A172 (cell line): ENCODE measurements at places on chromosomes 6 and 20. TPM values are rescaled to one million over a fixed set of nuclear protein-coding genes. Genes with fewer than 3 reads are reported as not detected.
A peak's percentile ranks its signal among the peaks of the same experiment; 100 is the strongest.

Gene TRAPPC3L
- not detected in 2 replicates for total RNA-seq

GRCh38 chr6:111750753-111751673 is 122.2 kb downstream of the FYN start:
- no peak for DNase-seq

DNA sequence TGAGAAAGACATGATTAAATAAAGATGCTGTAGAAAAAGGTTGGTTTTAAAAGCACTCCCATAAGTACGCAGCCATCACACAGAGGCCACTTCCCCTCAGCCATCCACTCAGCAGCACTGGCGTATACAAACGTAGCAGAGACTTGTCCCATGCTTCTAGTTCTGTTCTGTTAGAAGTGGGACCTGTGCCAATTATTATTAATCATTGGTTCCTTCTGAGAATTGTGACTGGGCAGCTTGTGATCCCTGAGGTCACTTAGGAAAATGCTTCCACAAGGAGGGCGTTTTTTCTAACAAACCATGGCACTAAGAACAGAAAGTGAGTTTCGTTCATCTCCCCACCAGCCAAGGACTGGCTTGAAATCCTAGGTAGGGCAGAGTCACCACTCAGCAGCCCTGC is 53.9 kb downstream of the FAM120B start:
- no peak for DNase-seq

DNA sequence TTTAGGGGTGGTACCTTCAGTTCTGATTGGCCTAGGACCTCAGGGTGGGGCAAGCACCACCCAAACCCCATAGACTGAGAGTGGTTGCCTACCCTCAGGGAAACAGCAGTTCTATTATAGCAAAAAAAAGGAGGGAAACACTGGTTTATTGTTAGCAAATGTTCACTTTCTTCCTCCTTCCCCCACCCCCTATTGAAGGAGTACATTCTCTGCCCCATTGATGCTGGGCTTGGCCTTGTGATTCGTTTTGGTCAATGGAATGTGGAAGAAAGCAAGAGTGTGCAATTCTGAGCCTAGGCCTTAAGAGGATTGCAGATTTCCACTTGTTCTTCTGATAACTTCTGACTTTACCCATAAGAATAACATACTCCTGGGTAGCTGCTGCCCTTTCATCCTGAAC is 255.8 kb downstream of the NFATC2 start:
- no peak for DNase-seq

- no peak for DNase-seq
These were observed 7.2 kb downstream of the MMS22L start for GRCh38 chr6:97275804-97276203.

Gene ISM1
- total RNA-seq = not detected in 2 replicates

Gene PRKN
- 0.41 and 0.43 TPM in 2 replicates for total RNA-seq

Gene PPP1R16B
- 0.14 TPM in 2 replicates for total RNA-seq

Gene VSX1
- 0.10 TPM in 1 of 2 replicates, not detected in the other for total RNA-seq

DNA sequence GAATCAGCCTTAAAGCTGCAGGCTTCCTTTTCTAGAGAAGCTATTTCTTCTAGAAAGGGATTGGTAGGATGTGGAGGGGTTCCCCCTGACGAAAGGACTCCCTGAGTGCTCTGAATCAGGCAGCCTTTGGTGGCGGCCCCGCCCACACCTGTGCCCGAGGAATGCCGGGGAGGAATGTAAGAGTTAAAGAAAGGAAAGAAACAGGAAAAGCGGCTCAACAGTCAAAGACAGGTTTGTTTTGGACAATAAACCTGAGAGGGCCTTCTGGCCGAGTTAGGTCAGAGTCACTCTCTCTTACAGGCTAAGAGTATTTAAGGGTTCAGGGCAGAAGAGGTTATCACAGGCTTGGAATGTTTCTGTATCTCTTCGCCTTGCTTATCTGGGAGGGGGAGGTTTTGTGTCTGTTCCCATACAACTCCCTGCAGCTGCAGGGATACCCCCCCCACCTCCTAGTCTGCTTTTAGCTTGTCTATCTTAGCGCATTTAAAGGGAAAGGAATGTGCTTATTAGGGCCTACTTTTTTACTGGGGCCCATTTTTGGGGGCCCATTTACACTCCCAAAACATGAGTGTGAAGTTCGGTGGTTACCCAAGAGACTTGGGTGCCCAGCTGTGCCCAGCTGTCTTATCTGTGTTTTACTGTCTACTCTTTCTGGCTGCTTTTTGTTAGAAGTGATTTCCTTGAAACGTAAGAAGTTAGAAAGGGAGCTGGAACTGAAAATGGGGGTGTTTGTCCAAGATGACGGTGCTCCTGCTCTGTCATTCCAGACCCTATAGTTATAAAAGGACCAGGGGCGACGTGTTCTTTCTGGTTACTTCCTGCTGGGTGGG is 32.8 kb downstream of the DYNLT1 start:
- DNase-seq = no peak

- DNase-seq = no peak
These were observed 45.7 kb downstream of the TSPYL4 start for GRCh38 chr6:116208056-116208785.

Gene CLVS2
- total RNA-seq = not detected in 2 replicates

GRCh38 chr20:48787861-48788375 is 39.9 kb downstream of the PREX1 start:
- DNase-seq = peak; percentile 67

DNA sequence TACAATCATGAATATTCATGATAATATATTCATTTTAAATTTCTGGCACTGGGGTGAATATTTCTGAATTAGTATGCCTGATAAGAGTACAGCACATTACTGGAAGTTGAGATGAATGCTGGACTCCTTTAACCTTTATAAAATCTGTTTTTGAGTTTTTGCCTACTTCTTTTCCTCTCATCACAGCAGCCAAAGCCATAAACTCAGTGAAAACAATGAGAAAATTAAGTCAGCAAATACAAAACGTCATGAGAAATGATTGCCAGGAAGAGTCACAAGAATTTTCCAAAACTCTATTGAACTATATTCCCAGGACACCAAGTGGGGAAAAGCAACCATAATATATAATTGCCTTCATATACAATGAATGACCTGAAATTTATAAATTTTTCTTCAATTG is 837.6 kb downstream of the TBC1D32 start:
- no peak for DNase-seq

DNA sequence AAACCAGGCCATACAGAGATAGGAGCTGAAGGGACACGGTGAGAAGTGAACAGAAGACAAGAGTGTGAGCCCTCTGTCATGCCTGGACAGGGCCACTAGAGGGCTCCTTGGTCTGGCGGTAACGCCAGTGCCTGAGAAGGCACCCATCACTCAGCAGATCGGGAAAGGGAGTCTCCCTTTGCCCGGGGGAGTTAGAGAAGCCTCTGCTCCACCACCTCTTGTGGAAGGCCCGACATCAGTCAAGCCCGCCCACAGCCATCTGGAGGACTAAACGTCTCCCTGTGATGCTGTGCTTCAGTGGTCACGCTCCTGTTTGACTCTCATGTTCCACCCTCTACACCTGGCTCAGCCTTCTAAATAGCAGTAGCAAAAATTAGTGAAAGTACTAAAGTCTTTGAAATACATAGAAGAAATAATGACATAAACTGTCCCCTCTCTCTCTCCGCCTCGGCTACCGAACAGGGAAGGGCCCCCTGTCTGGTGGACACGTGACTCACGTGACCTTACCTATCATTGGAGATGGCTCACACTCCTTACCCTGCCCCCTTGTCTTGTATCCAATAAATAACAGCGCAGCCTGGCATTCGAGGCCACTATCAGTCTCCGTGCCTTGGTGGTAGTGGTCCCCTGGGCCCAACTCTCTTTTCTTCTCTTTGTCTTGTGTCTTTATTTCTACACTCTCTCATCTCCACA is 66.7 kb downstream of the RPP21 start:
- DNase-seq = peak; percentile 47

Gene GABRR1
- total RNA-seq = 0.02 TPM in 1 of 2 replicates, not detected in the other

- no peak for DNase-seq
These were observed 94.2 kb upstream of the MOCS1 start for GRCh38 chr6:40028449-40028848.

DNA sequence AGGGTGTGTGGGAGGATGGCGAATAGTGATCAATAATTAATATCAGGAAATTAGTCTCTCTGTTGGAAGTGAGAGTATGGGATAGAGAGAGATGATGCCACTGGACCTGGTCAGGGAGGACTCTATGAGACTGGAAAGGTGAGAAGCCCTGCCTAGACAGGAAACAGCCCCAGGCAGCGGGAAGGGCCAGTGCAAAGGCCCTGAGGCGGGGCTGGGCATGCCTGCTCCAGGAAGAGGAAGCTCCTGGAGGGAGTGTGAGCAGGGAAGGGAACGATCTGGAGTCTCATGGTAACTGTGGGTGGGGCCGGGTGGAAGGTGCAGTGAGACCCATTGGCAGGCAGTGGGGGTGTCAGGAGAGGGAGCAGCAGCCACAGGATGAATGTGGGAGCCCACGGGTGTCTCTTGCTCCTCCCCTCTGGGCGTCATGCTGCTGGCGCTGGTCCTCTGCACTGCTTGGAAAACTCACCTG is 1.8 kb upstream of the CST3 start:
- DNase-seq = no peak

DNA sequence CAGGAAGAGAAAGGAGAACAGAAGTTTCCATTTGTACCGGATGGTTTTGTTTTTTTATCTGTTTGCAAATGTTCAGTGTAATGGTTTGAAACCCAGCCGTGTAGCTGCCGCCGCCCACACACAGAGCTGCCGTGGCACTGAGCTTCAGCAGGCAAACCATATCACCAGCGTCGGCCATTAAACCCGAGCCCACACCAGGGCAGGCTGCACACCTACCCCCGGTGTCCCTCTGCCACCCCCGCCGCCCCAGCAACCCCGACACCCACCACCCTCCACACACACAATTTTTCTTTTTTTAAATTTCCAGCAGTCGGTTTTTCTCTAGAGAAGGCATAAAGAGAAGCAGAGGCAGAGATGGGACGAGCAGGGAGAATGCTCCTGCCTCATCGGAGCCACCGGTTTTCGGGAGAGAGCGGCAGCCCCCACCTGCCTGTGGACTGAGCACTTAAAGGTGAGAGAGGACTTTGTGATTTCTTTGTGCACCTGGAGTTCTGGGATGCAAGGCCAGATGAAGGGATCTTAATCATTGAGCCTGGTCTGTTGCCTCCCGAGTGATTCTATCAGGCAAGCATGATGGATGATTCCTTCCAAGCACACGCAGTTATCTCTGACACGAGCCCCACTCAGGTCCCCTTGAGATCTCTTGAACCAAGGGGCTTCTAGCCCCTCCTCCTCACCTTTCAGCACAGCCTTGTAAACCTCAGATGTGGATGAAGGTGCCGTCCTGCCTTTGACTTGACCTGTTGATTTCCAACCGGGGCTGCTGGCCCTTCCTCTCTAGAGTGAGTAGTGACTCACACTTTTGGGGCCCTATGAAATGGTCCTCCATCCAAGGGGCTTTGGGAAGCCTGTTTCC is 17.5 kb upstream of the ZNF831 start:
- no peak for DNase-seq

Gene NUP43
- total RNA-seq = 103 and 115 TPM in 2 replicates

Gene ZNF318
- 7.7 and 11.0 TPM in 2 replicates for total RNA-seq

GRCh38 chr6:27503436-27504030 is 30.6 kb upstream of the ZNF184 start:
- peak; percentile 72 for DNase-seq

Gene TCF21
- not detected in 2 replicates for total RNA-seq

DNA sequence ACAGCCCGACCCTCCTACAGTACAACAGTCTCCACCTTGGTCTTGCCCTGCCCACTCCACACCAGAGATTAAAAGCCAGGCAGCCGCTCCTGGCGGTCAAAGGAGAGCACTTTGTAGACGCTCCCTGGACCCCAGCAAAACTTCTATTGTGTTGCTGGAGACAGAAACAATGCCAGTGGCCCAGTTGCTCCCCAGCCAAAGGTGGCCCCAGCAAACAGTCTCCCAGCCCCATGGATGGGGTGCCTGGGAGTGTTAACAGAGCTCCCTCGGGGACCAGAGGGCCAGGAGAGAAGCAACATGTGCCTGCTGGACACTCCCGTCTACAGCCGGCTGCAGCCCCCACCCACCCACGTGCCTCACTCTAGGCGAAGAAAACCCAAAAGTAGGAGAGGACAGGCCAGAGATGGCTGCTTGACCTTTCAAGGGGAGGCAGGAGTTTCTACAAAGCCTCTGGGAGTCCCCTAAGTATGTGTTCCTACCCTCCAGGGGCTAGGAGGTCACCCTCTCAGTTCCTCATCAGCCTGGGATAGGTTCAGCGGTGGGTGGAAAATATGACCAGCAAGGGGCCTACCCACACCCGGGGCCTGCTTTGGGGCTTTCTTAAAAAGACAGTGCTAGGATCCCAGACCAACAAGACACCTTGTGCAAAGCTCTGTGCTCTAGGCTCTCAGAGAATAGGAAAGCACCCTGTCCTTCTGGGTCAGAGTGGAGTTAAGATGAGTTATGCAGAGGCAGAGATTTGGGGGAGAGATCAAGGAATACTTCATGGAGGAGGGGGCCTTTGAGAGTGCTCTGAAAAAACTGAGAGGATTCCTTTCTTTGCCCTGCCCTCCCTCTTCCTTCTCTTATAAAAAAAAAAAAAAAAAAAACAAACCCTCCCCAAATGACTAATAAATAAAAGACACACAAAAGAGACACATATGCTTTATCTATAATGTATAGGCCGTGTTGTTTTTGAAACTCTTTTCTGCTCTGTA is 19.0 kb upstream of the PREX1 start:
- no peak for DNase-seq

DNA sequence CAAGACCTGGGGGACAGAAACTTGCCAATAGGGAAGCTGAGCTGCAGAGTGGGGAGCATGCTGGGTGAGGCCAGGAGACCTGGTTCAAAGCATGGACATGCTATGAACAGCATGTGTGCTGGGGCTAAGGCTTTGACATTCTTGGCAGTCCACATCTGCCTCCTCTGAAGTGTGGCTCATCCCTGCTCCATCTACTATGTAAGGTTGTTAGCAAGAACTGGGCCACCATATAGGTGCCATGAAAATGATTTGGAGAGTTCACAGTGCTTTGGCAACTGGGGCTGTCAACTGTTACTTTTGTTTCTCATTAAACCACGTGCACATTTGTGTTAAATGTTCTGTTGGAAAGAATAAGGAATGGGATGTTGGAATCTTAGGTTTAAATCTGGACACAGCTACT is 311.1 kb downstream of the CDC5L start:
- DNase-seq = no peak

GRCh38 chr6:81865712-81866111 is 113.2 kb upstream of the TENT5A start:
- DNase-seq = peak; percentile 57

GRCh38 chr6:125182237-125183008 is 28.9 kb downstream of the TPD52L1 start:
- no peak for DNase-seq
